ENCODE measurements at places on chromosomes 7 and 10.

DNA sequence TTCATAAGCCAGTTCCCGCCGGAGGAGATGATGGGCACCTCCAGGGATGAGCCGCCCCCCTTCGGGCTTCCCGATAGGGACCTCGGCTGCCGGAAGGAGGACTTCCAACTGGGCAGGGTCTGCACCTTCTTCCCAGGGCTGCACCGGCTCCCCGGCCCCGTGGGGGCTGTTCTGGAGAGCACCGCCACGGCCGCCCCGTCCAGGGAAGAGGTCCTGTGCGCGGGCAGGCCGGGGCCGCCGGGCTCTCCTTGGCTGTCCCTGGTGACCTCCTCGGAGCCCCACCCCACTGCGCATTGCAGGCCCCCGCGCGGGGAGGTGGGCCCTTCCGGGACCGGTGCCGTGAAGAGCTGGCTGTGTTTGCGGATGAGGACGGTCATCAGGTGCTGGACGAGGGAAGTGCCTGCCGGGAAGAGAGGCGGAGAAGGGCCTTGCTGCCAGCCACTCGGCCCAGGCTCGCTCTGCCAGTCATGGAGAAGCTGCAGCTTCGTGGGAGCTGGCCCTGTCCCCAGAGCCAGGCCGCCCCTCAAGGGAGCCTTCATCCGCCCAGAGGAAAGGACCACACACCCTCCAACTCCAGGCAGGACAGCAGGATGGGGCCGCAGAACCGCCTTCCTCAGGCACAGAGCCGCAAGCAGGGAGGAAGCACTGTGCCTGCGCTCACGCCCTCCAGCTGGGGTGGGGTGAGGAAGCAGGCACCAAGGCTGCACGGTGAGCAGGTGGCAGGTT is 144.4 kb downstream of the MAPK8 start:
- DNase-seq, result no peak

DNA sequence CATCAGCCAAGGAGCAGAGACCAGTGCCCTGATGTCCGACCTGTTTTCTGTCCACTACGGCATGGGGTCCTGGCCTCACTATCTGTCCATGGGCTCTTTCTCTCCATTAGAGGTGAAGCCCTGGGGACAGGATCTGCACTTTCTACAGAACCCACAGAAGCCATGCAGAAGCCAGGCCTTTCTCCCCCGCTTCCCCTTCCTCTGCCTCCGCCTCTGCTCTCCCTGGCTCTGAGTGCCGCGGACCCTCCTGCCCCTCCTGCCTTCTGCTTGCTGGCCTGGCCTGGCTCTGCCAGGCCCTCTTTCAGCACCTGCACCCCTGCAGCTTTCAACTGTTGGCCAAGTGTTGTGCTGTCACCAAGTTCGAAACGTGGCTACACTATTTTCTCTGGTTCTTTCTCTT is 439.8 kb upstream of the ZMIZ1 start:
- DNase-seq, result no peak

GRCh38 chr7:28835800-28836199 is 122.3 kb downstream of the TRIL start:
- no peak for DNase-seq

DNA sequence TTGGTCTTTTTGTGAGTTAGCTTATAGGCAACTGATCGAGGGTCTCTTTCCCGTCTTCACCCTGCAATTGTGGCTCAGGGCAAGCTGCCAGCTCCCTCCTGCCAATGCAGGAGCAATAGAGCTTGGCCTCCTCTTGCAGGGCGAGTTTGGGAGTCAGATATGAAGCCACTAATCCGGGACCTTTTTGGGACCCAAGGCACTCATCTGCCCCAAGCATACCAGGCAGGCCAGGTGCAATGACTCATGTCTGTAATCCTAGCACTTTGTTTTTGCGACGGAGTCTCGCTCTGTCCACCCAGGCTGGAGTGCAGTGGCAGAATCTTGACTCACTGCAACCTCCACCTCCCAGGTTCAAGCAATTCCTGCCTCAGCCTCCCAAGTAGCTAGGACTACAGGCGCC is 21.1 kb downstream of the LIMK1 start:
- DNase-seq, result no peak

DNA sequence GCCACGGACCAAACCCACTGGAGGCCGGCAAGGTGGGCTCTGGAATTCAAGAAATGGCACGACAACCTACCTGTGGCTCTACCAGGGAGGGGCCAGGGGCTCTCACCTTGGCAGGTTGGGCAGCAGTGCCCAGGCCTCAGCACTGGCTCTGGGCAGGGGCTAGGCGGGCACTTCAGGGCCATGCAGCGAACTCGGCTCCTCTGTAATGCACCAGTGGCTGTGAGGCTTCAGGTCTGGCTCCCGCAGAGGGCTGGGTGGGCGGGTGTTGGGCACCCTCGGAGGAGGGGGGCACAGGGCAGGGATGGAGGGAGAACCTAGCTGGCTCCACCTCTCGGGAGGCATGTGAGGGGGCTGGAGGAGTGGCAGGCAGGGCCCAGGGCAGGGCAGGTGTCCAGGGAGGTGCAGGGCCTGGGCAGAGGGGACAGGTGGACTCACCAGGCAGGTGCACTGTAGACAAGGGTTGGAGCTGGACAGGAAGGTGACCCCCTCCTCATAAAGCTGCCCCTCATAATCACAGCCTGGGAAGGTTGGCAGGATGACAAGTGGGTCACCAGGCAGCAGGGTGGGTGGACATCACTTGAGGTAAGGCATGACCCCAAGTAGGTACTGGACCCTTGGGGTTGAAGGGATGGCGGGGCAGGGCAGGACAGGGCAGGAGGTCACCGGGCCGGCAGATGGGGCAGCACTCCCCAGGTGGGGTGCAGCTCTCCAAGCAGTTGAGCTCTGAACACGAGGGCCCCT is 6.7 kb downstream of the KCP start:
- no peak for DNase-seq
